MV-4-11 (cell line): ENCODE measurements at places on chromosomes 5 and 9.

GRCh38 chr9:89417832-89418473, 80.0 kb downstream of the SEMA4D start:
- no peak for DNase-seq

GRCh38 chr9:19397845-19398244, 11.0 kb upstream of the ACER2 start:
- no peak for DNase-seq

DNA sequence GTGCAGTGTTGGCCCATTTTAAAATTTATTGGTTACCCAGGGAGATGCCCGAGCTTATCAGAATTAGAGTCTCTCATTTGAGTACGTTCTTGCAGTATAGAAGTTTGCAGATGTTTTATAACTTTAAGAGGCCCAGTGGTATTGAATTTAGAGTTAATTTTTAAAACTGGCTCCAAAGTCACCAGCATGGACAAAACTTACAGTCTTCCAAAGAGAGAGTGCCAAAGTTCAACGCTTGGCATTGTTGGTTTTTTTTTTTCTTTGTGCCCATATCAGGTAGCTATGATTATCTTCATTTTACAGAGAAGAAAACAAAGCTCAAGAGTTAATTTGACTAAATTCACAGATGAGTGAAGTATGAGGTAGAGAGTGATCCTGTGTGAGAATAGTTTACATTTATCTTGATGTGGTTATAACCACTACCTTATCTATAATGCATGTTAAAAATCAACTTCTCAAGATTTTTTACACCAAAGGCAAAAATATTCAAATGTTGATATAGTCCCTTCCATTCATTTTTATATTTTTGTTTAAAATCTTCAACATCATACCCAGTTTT, 273.7 kb upstream of the DMRT1 start:
- no peak for DNase-seq

DNA sequence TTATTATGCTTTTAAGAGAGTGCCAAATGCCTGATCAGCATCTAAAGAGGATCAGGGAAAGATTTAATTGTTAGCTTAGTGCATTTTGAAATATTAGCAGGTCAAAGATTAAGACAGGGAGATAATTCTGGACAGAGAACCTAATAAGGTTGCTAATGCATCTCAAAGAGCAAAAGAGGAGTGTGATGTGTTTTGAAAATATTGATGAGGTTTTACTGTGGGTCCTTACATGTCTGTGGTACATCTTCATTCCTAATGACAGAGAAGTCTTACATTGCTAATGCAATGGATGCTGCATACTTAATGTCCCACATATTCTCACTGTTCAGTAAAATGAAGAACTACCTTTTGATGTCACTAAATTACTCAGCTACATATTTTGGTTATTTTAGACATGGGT, 154.1 kb downstream of the TAF11L14 start:
- no peak for DNase-seq

DNA sequence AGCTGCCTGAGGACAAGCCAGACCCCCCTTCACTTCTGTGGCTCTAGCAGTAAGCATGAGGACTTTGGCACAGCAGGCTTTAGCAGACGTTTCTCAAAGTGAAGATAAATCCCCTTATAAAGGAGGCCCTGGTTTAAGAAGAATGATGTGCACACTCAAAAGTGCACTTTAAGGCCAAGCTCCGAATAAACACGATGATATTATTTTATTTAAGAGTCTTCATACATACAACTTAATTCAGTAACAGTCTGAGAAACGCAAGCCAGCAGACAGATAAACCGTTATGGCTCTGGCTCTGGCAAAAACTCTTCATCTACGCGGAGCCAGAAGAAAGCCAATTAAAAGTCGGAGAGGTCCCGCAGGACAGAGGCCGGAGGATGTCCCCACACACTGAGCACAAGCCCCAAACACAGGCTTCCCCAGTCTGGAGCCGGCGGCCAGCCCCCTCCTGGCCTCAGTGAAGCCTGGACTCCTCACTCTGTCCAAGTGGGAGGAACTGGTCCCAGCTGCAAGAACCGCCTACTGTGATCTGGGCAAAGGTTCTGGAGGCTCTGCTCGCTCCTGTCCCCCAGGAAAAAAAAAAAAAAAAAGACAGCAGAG, 44.6 kb downstream of the ADAMTS2 start:
- no peak for DNase-seq

- no peak for DNase-seq
These were observed 22.3 kb downstream of the LPAR1 start for GRCh38 chr9:111016016-111016415.

GRCh38 chr5:73393611-73394489, 54.7 kb downstream of the FOXD1 start:
- no peak for DNase-seq

GRCh38 chr9:125137200-125137599, 6.1 kb downstream of the SCAI start:
- no peak for DNase-seq

DNA sequence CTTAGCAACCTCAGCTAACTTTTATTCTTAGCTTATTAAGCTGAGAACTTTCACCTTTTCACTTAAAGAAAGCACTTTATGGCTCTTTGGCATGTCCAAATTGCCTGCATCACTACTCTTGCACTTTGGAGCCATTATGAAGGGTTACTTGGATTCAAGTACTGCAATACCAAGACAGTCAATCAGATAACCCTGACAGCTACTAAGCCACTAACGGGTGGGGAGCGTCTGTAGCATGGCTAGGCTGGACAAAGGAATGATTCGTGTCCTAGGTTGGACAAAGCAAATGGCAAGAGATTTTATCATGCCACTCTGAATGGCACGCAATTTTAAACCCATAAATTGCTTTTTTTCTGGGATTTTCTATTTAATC, 39.6 kb downstream of the TRPM6 start:
- DNase-seq: no peak

DNA sequence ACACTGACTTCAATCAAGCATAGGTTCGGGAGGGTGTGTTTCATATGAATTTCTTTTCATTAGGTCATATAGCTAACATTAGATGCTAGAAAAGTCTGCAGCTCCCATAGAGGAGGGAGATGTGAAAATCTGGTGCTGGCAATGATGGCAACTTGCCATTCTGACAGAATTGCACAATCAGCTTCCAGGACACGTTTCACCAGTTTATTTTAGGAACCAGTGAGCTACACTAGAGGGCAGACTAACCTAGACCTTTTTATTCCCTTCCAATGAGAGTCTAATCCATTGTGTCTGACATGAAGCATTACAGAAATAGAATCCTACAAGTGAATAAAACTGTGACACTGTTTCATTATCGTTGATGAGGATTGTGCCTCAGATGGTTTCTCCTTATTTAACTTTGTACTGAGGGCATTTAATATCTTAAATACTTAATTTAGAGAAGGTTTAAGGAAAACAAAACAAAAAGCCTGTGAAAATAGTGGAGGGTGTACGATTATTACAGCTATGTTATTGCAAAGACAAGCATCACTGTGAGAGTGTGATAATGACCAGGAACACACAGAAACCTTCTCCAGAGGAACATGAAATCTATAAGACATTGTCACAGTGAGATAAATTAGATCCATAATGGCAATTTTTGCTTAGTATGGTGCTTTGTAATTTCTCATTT, 363.3 kb upstream of the RPS23 start:
- peak; percentile 82 for DNase-seq

DNA sequence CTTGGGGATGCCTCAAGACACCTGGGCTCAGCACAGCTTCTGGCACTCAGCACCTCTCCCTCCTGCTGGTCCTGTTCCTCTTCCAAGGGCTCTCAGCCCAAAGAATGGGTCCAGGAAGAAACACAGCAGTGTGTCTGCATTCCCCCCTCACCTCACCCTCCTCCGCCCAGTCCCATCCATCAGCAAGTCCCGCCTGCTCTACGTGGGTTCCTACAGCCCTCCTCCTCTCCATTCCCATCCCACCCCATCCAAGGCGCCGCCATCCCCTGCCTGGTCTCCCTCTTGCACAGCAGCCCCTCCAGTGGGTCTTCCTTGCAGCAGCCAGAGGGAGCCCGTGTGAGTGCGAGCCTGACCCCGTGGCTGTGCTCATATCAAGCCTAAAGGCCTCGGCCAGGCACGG, 52.3 kb upstream of the RPL26L1 start:
- no peak for DNase-seq

GRCh38 chr5:157459715-157460599, at the start of gene NIPAL4:
NIPAL4 (plus strand) TSS chr5:157460213; CDS start chr5:157460321, 108 bp downstream.
- DNase-seq: no peak

- DNase-seq: no peak
These were observed 214.2 kb upstream of the OTULINL start for GRCh38 chr5:14367364-14367763.

GRCh38 chr5:154333016-154333415, 112.8 kb upstream of the SAP30L start:
- no peak for DNase-seq

DNA sequence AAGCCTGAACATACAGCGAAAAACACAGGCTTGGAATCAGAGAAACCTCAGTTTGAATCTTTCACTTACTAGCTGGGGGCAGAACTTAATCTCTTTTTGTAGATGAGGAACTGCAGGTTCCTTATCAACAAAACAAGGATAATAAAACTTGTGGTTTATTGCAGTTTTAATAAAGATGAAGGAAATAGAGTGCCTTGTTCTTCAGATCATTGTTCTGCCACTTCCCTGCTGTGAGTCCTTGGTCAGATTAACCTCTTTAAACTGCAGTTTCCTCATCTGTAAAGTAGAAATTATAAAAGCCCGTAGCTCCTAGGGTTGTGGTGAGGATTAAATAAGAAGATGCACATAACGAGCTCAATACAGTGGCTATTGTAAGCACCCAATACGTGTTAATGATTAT, 57.4 kb downstream of the FEM1C start:
- DNase-seq: peak; percentile 24

DNA sequence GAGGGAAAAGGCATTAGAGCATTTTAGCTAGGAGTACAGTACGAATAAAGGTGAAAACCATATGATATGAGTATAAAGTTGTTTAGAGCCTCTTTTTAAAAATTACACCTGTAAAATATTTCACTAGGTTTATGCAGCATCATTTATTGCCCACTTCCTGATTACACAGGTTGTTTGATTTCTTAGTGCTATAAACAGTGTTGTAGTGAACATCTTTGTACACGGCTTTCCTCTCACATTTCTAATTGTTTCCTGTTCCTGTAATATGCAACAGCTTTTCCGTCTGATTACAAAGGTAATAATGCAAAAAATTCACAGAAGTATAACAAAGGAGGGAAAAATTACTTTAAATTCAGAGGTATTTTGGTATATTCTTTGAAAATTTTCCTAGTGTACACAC, 13.0 kb downstream of the STOM start:
- no peak for DNase-seq

DNA sequence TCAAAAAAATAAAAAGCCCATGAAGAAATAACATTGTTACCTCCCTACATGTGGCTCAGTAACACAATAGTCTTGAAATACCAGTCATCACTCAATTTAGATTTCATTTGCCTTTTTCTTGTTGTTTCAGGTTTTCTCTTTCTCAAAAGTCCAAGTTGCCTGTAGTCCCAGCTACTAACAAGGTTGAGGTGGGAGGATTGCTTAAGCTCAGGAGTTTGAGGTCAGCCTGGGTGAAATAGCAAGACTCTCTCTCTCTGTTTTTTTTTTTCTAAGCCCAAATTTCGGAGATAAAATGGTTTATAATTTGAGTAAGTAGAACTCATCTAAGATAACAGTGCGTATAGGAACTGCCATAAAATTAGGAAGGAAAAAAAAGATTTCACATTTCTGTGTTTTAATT, 17.5 kb upstream of the NDUFS4 start:
- DNase-seq: no peak

DNA sequence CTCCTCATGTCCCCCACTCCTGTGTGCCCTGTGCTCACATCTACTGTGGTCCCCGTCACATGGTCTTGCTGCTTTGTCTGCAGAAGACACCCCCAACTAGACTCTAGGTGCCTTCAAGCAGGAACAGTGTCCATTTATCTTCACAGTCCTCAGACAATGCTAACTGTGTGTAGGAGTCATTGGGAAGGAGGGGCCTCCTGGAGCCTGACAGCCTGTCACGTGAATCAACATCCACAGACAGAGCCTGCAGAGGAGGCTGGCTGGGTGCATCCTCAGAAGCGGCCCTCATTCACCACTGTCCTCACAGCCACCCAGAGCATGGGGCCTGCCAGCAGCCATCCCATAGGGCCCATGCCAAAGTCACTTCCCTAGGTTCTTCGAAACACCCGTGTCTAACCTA, 98.7 kb downstream of the MED10 start:
- DNase-seq: no peak

- no peak for DNase-seq
These were observed 32.1 kb upstream of the ZNF354B start for GRCh38 chr5:178827636-178828035.

GRCh38 chr9:79617395-79617794, 45.6 kb downstream of the TLE4 start:
- DNase-seq: no peak

DNA sequence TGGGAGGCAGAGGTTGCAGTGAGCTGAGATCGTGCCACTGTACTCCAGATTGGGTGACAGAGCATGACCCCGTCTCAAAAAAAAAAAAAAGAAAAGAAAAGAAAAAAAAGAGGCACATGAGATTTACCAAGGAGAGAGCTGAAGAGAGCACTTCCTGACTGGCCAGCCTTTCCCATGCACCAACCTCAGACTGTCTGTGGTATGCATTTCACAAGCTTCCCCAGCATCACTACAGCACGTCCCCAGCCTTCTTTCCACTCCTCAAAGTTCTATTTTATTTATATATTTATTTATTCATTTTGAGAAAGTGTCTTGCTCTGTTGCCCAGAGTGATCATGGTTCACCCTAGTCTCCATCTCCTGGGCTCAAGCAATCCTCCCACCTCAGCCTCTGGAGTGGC, 13.6 kb upstream of the FUBP3 start:
- DNase-seq: peak; percentile 70

- DNase-seq: no peak
These were observed 56.3 kb upstream of the PRDM9 start for GRCh38 chr5:23451156-23451555.

- no peak for DNase-seq
These were observed 142.4 kb downstream of the YIPF5 start for GRCh38 chr5:144028058-144028457.

GRCh38 chr5:143412661-143413342, 9.3 kb upstream of the NR3C1 start:
- DNase-seq: no peak

DNA sequence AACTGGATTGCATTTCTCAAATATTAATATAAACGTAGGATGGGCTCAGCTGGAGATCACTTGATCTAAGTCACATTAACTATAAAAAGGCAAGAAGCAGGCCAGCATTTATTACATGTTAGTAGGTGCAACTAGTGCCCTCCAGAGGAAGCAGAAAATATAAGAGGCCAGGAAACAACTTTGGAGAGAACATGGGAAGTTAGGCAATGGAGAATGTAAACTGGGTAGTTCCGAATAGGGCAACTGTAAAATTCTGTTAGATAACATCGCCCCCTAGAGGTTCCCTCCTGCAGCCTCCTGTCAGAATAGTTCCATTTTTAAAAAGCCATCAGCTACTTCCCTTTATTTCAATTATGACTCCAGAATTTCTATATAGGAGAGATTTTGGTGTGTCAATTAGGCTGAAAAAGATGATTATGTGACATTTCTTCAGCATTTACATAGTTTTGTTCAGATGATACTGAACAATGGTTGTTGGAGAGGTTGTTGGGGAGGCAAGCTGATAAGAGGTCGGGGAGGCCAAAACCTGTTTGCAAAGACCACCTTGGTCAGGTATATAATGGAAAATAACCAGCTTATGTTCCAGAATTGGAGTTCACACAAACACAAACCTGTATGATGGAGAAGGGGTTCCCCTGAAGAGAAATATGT, 22.4 kb downstream of the CCL28 start:
- peak; percentile 96 for DNase-seq

GRCh38 chr9:134360897-134361296, 34.6 kb downstream of the RXRA start:
- no peak for DNase-seq

GRCh38 chr5:1488882-1489680, 34.7 kb downstream of the LPCAT1 start:
- peak; percentile 46 for DNase-seq
